ENCODE measurements at places on chromosomes 3 and 15. TPM values are rescaled to one million over a fixed set of nuclear protein-coding genes. Genes with fewer than 3 reads are reported as not detected.

CKMT1A gene
- 15.7 TPM for total RNA-seq

CCR2 gene
- total RNA-seq = not detected

EPHB1 gene
- 16.3 TPM for total RNA-seq

CCDC191 gene
- total RNA-seq = 3.8 TPM

KBTBD13 gene
- total RNA-seq = not detected

PRR23C gene
- total RNA-seq = not detected

GCNT3 gene
- total RNA-seq = not detected

PAK6 gene
- total RNA-seq = not detected

MUC4 gene
- 2.5 TPM for total RNA-seq

FBN1 gene
- 12.6 TPM for total RNA-seq

ITPKA gene
- total RNA-seq = 1.1 TPM

SLC22A14 gene
- total RNA-seq = 0.93 TPM

ZBBX gene
- 1.4 TPM for total RNA-seq

GATA2 gene
- 3.6 TPM for total RNA-seq

GABRB3 gene
- total RNA-seq = 287 TPM

IMPG2 gene
- total RNA-seq = 2.4 TPM

NRROS gene
- 0.42 TPM for total RNA-seq

UROC1 gene
- total RNA-seq = not detected

C2CD4A gene
- 0.20 TPM for total RNA-seq

TGM5 gene
- total RNA-seq = not detected

PLSCR5 gene
- total RNA-seq = not detected

MUC20 gene
- not detected for total RNA-seq

PROK2 gene
- total RNA-seq = not detected

CORO2B gene
- 16.3 TPM for total RNA-seq

CPN2 gene
- total RNA-seq = not detected

IGSF11 gene
- total RNA-seq = 8.2 TPM

MOBP gene
- not detected for total RNA-seq

ACOX2 gene
- total RNA-seq = 0.59 TPM

KCTD6 gene
- total RNA-seq = 21.1 TPM

SELENOS gene
- 46.9 TPM for total RNA-seq

ATP13A5 gene
- total RNA-seq = not detected

CKMT1B gene
- total RNA-seq = 18.8 TPM

MEIS2 gene
- 6.0 TPM for total RNA-seq

LRRN1 gene
- 127 TPM for total RNA-seq

ARGFX gene
- not detected for total RNA-seq

CHRM5 gene
- not detected for total RNA-seq

CCDC32 gene
- total RNA-seq = 21.4 TPM

ETV5 gene
- 16.9 TPM for total RNA-seq

CISH gene
- 6.0 TPM for total RNA-seq

RTP4 gene
- not detected for total RNA-seq

DNAJC17 gene
- 43.2 TPM for total RNA-seq

UBAP1L gene
- total RNA-seq = 4.6 TPM

CCDC54 gene
- total RNA-seq = not detected

MESP2 gene
- total RNA-seq = not detected

CCDC39 gene
- not detected for total RNA-seq

ZMYND10 gene
- 1.3 TPM for total RNA-seq

SLC15A2 gene
- total RNA-seq = 0.64 TPM

CX3CR1 gene
- not detected for total RNA-seq

RBP2 gene
- total RNA-seq = not detected

PRSS50 gene
- not detected for total RNA-seq

SLC12A1 gene
- not detected for total RNA-seq

TRIM42 gene
- total RNA-seq = not detected

DCUN1D1 gene
- 31.2 TPM for total RNA-seq

WDR49 gene
- 0.76 TPM for total RNA-seq

TMEM212 gene
- total RNA-seq = not detected

SGO1 gene
- 5.0 TPM for total RNA-seq

All from glutamatergic neuron (in vitro differentiated cells).